ENCODE measurements at places on chromosomes 5 and 9.
A peak's percentile ranks its signal among the peaks of the same experiment; 100 is the strongest.

DNA sequence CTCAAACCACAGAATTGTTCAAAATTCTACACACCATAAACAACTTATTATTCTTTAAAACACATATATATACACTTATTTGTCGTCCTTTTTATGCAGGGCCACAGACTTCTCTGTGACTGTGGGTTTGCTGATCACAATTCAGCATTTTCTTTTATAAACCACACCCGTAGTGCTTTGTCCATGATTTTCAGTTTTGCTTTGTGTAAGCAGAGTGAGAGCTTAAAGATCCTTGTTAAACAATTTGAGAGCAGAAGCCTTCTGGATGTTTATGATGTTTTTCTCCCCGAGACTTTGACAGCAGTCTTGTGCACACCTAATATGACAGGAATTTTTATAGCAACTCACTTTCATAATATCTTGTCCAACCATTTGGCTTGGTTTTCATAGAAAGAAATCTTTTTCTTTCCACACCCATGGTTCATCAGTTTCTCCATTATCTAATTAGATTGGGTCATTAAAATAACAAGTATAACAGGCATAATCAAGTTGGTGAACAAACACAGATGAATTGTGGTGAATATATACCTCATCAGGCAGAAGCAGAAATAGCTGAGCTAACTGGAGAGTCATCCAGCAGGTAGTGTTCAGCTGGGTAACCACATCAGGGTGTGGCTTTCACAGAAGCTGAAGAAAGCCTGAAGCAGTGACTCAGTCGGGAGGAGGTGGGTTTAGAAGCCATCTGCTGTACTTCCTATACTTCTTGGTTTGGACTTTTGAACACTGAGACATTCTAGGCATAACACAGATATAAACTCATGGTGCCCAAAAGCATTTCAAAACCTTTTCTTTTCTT is 232.8 kb downstream of the DOCK8 start:
- no peak for DNase-seq

GRCh38 chr9:89806371-89807100 is 201.7 kb downstream of the GADD45G start:
- DNase-seq = no peak

DNA sequence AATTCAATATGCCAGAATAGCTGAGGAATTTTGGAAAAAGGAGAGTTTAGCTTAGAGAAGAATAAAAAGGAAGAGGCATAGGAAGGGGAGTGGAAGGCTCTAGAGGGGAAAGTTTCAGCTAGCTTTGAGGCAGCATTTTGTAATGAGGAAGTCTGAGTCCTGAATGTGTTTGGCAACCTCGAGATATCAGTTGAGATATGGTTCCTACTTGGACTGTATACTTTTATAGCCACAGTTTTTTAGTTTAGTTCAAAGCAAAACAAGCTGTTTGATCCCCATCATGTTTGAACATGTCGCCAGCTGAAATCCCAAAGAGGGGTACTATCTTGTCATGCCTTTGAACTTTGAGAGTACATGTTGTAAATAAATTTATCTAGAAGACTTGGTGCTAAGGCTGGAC is 559.0 kb upstream of the FTMT start:
- no peak for DNase-seq

DNA sequence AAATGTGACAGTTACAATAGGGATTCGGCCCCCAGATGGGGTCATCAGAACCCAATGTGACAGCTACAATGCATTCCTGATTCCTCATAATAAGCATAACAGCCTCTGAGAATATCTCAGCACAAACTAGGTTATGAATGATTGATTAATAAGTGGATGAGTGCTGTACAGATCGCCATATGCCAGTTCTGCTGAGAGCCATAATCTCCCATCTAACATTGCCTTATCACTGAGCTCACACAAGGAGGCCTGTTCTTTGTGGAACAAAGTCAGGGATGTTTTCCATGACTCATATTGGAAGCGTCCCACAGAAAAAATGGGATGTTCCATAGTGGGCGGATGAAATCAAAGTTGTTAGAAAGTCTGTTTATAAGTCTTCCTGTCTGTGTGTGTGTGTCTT is 89.6 kb downstream of the KIF4B start:
- DNase-seq = no peak

- DNase-seq = no peak
Measured at GRCh38 chr5:1077026-1077425, 34.8 kb downstream of the SLC12A7 start.

DNA sequence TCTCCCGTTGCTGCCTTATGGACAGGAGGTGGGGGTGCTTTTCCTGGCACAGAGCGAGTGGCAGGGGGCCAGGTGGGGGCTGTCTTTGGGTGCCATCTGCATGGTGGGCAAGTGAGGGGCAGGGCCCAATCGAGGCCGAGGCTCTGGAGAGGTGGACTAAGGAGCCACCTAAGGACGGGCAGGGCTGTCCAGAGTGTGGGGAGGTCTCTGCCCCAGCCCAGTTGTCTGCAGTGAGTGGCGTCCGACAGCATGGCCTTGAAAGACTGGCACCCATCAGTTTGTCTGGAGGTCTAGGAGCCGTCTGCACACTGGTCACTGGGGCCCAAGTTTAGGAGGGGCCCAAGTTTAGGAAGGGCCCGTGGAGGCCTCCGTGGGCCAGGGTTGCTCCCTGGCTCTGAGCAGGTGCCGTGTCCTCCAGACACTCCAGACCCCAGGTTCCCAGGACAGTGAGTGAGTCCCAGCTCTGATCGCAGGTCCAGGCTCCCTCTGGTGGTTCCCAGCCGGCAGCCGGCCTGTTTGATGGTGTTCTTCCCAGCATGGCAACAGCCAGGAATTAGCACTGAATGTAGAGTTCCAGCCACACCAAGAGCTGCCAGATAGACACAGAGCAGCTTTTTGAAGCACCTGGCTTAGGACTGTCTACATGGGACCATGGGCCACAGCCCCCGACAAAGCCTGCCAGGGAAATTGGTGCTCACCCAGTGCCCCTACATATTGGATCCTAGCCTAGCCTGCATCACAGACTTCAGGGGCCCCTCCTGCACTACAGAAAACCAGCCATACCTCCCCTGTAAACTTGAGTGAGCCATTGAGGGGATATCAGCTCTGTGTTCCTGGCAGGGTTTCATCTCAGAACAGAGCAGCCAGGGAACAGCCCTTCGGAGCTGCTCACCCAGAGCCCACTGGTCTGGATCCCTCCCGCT is 120.9 kb downstream of the WNK2 start:
- DNase-seq = peak; percentile 86
